ENCODE measurements at places on chromosomes 16 and 17.

GRCh38 chr16:89378947-89379771, 111.2 kb downstream of the ANKRD11 start:
- no peak for DNase-seq

DNA sequence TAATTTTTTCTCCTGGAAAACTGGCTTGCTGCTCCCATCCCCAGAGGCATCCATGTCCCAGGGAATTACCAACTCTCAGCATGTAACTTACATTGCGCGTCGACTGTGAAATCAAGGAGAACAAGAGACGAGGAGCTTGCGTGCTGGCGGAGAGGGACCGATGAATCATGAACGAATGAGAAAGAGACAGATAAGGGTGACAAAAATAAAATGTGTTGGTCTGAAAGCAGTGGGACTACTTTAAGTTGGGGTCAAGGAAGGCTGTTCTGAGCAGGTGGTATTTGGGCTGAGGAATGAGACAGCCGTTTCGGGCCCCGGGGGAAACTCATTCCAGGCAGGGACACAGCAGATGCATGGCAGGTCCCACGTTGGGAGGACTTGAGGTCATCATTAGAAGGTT, 22.5 kb downstream of the ABAT start:
- DNase-seq, result no peak

- peak; percentile 60 for DNase-seq
Observed at GRCh38 chr17:45123930-45124796, 8.2 kb downstream of the PLCD3 start.

GRCh38 chr17:72775237-72775636, 317.3 kb downstream of the SLC39A11 start:
- DNase-seq, result no peak

DNA sequence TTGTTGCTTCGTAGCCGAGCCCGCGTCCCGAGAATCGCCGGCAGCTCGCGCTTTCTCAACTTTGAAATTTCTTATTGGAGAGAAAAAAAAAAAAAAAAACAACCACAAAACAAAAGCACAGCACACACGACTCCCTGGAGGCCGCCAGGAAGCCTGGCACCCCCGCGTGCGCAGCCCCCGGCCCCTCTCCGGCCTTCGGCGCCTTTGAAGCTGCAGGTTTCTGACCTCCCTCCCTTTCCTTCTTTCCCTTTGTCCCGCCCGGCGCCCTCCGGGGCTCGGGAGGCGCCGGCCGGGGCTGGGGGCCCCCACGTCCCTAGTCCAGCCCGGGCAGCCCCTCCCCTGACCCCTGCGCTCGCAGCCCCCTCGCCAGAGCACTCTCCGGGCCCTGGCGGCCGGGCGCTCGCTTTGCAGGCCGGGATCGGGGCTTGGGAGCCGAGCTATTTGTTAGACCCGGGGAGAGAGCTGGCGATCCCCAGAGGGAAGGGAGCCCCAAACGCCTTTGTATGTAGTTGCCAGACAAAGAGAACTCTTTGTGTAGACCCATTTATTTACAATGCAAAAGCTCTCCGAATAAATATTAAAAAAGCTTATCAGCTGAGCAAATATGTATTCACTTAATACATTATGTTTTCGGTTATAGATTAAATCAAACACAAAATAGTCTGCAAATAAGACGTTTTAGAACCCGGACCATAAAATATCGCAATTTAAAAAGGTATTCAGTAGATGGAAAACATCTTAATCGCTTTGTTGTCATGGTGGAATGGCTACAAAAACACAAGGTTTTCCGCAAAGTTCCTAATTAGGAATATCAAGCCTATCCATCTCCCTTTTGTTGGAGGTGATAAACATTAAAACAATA, 2.3 kb downstream of the BAHCC1 start:
- DNase-seq, result no peak

DNA sequence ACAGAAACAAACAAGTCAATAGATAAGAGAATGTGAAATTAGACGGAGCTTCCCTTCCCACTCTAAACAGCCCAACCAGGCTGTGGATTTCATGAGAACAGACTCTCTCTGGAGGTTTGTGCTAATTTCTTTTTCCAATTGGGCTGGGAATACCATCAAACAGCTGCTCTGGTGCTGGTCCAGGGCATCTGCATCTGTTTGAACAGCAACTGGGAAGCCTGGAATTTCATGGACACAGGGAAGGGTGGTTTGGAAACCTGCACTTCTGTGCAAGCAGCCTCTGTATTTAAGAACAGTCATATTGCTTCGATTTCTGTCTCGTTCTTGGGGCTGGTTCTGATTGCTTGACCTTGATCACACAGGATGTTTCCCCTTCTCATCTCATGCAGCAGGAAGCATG, 88.7 kb downstream of the FOXL1 start:
- no peak for DNase-seq

DNA sequence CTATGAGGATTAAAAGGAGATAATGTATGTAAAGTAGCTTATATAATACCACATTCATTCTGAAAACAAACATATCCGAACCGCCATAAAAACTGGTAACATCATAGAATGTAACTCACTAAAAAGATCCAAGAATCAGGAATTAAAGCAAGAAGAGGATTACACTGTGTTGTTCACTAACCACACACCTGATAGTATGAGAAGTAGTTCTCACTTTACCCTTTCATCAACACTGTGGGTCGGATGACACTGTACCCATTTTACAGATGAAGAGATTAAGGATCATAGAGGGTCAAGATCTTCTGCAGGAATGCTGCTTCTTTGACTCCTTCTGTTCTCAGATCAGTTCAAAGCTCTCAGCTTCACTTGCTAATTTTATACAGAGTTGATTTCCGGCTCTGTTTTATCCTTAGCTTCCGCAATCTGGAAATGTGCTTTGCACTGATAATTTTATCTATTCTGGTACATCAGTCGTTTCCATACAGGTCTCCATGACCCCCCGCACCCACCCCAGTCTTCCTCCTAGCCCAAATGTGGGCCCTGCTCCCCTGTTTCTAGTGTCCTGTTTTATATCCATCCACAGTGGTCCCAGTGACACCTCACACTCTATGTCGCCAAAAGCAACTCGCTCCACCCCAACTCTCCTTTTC, 288.6 kb upstream of the CCL2 start:
- DNase-seq, result no peak

- peak; percentile 23 for DNase-seq
Observed at GRCh38 chr16:83953796-83954576, 946 bp downstream of the OSGIN1 start.

DNA sequence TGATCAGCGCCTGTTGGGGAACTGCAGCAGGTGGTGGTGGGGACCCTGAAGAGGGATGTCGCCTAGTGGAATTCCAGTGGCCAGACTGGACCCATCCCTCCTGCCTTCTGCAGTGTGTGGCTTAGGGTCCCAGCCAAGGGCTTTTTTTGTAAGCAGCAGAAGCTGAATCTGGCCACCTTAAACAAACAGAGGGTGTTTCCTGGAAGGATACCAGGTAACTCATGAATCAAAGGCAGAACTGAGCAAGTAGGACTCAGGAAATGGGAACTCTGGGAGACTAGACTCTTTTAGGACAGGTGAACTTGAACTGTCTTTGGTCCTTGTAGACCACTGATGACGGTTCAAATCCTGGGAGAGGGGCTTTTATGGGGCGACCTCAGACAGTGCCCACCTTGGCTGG, 124.0 kb downstream of the ABCC6 start:
- no peak for DNase-seq

GRCh38 chr17:60832151-60832585, 154.5 kb downstream of the BCAS3 start:
- no peak for DNase-seq

GRCh38 chr17:57478478-57479250, 222.3 kb downstream of the MSI2 start:
- DNase-seq, result no peak

DNA sequence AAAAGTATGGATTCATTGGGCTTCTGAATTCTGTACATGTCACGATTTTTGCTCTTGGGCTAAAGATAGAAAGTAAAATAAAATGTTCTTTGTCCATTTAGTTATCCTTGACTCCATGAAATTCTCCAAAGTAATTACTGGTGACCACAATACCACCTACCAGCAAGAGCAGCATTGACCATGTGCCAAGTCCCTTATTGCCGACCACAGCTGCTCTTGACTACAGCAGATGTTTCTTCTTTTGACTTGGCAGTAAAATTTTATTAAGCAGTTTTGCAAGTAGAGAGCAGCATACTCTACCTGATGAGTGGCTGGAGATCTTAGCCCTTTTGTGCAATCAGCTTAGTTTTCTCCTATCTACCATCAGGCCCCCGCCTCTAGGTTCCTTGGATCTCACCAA, 152.2 kb upstream of the TBX2 start:
- DNase-seq, result no peak

DNA sequence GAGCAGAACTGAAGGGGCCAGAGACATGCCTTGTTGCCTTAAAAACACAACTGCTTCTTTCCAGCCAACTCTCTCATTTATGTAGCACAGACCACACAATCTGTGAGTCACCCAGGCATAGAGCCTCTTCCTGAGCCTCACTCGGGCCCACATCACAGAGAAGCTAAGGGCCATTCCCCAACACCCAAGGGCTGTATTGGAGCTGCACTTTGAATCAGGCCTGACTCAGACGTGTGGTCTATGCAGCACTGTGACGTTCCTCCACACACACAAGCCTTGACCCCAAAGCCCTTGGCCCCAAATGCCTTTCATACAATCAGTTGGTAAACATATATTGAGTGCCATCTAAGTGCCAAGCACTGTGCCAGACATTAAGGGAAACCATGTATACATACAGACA, 308.9 kb upstream of the DYNLRB2 start:
- DNase-seq, result no peak

DNA sequence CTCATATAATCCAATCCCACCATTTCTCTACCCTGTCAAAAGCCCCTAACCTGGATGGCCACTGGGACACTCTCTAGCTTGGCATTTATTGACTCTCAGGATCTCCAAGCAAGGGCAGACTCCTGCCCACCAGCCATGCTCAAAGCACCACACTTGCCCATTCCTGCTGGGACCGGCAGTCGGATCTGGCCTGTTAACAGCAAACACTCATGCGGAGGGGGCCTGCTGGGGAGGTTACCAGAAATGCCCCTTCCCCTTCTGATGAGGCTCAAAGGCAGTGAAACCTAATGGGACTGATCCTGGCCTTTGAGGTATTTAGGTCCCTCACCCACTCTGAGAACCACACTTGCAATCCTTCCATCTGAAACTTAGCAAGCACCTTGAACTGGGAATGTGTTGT, 6.5 kb upstream of the CCL1 start:
- no peak for DNase-seq

DNA sequence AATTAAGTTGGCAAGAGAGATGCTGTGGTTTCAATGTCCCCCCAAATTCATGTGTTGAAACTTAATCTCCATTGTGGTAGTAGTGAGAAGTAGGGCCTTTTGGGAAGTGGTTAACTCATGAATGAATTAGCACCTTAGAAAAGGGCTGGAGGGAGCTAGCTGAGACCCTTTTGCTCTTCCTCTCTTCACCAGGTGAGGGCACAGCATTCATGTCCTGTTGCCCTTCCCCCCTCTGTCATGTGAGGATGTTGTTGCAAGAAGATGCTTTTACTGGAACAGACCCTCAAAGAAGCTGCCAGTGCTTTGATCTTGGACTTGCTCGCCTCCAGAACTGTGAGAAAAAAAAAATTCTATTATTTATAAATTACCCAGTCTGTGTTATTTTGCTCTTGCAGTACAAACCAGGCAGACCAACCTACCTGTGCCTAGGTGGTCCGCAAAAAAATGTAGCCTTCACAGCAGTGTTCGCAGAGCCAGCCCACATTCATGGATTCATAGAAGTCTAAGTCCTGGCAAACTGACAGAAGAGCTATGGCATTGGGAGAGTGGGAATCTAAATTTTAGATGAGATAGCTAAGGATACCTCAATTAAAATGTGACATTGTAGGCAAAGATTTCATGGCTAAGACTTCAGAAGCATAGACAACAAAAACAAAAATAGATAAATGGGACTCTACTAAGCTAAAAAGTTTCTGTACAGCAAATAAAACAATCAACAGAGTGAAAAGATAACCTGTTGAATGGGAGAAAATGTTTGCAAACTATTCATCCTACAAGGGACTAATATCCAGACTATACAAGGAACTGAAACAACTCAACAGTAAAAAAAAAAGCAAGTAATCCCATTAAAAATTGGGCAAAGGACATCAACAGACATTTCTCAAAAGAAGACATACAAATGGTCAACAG, 32.0 kb upstream of the ABCA5 start:
- DNase-seq, result no peak

DNA sequence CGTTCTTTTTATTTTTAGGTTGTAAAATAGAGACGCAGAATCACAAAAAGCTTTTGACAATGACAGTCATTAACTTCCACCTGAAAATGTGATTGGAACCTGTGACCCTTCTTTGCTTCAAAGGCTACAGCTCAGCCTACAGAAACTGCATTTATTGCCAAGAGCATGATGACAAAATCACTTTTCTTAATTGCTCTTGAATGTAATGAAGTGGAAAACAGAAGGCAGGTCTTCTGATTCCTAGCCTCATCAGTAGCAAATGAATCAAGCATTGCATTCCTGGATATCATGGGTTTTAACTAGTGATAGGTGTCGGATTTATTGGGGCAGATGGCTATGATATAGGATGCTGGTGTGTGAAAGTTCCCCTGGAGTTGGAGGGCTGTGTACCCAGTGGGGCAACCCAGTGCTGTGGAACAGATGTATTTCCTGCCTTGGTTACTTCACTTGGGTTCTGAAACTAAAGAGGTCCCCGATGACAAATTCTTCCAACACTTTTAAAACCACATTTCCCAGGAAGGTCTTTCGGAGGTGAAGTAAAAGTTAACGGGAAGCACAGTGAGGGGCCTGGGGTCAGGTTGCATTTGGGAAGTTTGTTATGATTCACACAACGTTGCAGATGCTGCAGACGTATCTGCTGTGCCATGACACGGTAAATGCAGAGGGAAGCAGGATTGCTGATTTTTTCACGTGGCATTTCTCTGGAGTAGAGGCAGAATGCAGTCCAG, 127.5 kb downstream of the HS3ST3A1 start:
- DNase-seq, result no peak

DNA sequence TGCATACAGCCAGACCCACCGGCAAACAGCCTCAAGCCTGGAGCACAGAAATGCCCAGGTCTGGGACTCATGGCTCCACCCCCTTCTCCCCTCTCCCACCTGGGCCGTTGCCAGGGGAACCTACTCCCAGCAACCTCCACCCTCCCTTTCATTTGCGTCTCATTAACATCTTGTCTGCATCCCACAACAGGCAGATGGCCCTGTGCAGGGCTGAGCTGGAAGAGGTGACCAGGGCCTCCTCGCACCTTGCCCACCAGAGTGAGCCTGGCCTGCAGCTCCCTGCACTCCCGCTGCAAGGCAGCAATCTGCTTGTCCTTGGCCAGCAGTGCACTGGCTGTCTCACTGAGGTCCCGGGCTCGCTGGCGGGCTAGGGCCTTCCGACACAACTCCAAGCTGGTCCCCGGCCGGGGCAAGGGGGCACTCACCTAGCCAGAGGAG, 3.3 kb downstream of the TSPOAP1 start:
- DNase-seq, result no peak

DNA sequence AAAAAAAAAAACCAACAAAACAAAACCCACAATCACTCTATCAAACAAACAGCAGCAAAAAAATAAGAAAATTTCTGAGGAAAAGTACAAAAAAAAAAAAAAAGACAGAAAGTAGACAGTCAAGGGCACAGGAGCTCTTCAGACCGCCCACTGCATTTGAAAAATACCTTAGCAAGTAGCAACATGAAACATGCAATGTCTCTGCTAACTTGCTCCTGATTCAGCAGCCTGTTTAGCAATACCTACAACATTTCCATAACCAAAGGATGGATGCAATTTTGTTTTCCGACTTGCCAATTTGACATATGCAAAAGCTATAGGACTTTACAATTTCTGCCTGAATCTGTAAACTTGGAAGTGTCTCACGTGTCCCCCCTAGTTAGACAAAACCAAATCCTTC, 57.4 kb downstream of the SYNRG start:
- no peak for DNase-seq

GRCh38 chr17:71375948-71376347, 744.9 kb upstream of the SOX9 start:
- DNase-seq, result no peak

GRCh38 chr16:11064202-11064540, 119.8 kb downstream of the CLEC16A start:
- DNase-seq, result no peak
